T-cell (primary cell): ENCODE measurements at places on chromosomes 1 and 21. TPM values are rescaled to one million over a fixed set of nuclear protein-coding genes. Genes with fewer than 3 reads are reported as not detected.

ATP1A2 gene
- total RNA-seq: not detected

PROK1 gene
- not detected for total RNA-seq

SH2D5 gene
- total RNA-seq: 0.41 TPM

EPHA8 gene
- not detected for total RNA-seq

S1PR1 gene
- total RNA-seq: 355 TPM

KCNE2 gene
- 0.25 TPM for total RNA-seq

RNU1-4 gene
- 3,994 TPM for total RNA-seq

SPATA45 gene
- 0.57 TPM for total RNA-seq

FCGR1A gene
- not detected for total RNA-seq

AMY1A gene
- not detected for total RNA-seq

SYCP1 gene
- not detected for total RNA-seq

FAM72A gene
- 1.5 TPM for total RNA-seq

PPP1R8 gene
- 46.5 TPM for total RNA-seq

FHAD1 gene
- total RNA-seq: not detected

BROX gene
- total RNA-seq: 47.7 TPM

FAM177B gene
- 0.58 TPM for total RNA-seq

NUP210L gene
- total RNA-seq: 0.18 TPM

WDR26 gene
- total RNA-seq: 90.7 TPM

OXCT2 gene
- 0.16 TPM for total RNA-seq

C1orf87 gene
- total RNA-seq: not detected

PLCH2 gene
- total RNA-seq: 59.1 TPM

PWP2 gene
- total RNA-seq: 12.3 TPM

TMEM269 gene
- 1.2 TPM for total RNA-seq

PPFIA4 gene
- 1.7 TPM for total RNA-seq

SOX13 gene
- total RNA-seq: 4.7 TPM

KRTAP19-3 gene
- not detected for total RNA-seq

LPAR3 gene
- 3.3 TPM for total RNA-seq

GNAT2 gene
- total RNA-seq: not detected

KRTAP11-1 gene
- not detected for total RNA-seq

CRNN gene
- not detected for total RNA-seq

SLC1A7 gene
- 0.14 TPM for total RNA-seq

CCDC185 gene
- not detected for total RNA-seq

RBP7 gene
- not detected for total RNA-seq

OLFM3 gene
- total RNA-seq: not detected

HSD3B1 gene
- total RNA-seq: not detected

MATN1 gene
- total RNA-seq: 5.4 TPM

ANP32E gene
- total RNA-seq: 45.7 TPM

UBR4 gene
- 147 TPM for total RNA-seq

REN gene
- not detected for total RNA-seq

FOXD3 gene
- total RNA-seq: not detected

KPRP gene
- not detected for total RNA-seq

MXRA8 gene
- 1.9 TPM for total RNA-seq

MGST3 gene
- total RNA-seq: 66.7 TPM

GPR61 gene
- 0.39 TPM for total RNA-seq

PADI1 gene
- total RNA-seq: not detected

OR2L3 gene
- total RNA-seq: not detected

PHLDA3 gene
- 0.83 TPM for total RNA-seq

ARL8A gene
- total RNA-seq: 50.9 TPM

C1orf115 gene
- total RNA-seq: 1.3 TPM

RIIAD1 gene
- not detected for total RNA-seq

IFI16 gene
- 123 TPM for total RNA-seq

MYCL gene
- total RNA-seq: 0.23 TPM

HJV gene
- total RNA-seq: not detected

SPRR5 gene
- total RNA-seq: not detected

PDE4B gene
- total RNA-seq: 103 TPM
